Pulmonary artery endothelial cell (primary cell): ENCODE measurements at places on chromosomes 4 and X. TPM values are rescaled to one million over a fixed set of nuclear protein-coding genes. Genes with fewer than 3 reads are reported as not detected.

GRCh38 chr4:56666279-56666678, 14.8 kb downstream of the HOPX start:
- DNase-seq, result no peak

Gene TGIF2LX
- total RNA-seq, result not detected in 2 replicates

DNA sequence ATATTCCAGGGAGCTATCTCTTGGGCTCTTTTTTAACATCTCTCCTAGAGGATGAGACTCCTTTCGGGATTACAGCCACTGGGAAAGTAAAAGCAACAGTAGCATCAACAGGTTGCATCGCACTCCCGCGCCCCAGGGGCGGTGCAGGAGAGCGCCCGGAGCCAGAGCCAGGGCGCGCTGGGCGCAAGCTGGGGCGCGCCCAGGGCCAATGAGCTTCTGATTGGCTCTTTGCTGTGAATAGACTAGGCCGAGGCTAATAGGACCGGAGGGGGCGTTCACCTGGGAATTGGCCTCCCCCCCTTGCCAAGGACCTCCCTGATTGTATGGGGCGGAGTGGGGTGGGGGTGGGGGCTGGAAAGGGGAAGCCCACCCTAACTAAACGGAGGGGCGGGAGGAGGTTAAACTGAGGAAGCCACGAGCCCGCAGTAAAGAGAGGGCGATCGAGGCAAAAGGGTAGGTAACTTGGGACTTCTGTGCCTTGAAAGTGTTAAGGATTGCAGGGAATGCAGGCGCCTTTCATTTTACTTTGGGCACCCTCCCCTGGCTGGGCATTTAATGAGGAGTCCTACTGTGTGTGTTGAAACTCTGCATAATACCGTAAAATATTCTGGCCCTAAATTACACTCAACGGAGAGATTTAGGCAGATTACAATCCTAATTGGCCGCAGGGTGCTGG, 1.1 kb upstream of the ATOH1 start:
- no peak for DNase-seq

GRCh38 chr4:85029453-85029852, 63.0 kb upstream of the WDFY3 start:
- no peak for DNase-seq

GRCh38 chr4:22574880-22575279, 59.0 kb upstream of the ADGRA3 start:
- no peak for DNase-seq

GRCh38 chrX:145393702-145394235, 146.5 kb downstream of the SPANXN1 start:
- no peak for DNase-seq

DNA sequence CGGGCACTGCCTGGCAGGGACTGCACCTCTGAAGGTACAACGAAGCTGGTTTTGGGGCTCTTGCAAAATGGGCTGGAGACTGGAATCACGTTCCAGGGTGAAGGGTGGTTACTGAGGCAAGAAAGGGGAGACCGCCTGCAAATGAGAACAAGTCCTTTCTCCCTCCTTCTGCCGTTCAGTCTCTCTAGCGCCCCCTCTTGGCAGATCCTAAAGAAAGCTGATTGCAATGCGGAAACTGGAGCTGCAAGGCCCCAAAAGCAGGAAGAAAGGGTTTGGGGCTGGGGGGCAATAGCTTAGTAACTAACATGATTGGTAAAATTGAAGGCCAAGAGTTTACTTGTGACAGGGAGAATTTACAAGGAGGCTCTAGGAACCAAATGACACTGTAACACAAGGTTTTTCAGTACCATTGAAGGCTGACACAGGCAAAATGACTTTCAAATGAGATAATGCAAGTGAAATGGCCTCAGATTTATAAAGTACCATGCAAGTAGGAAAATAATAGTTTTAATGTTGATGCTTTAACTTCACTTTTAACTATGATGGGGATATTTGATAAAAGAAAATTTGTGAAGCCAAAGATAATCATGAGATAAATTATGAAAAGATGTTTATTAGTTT, 222.7 kb upstream of the HAND2 start:
- no peak for DNase-seq

DNA sequence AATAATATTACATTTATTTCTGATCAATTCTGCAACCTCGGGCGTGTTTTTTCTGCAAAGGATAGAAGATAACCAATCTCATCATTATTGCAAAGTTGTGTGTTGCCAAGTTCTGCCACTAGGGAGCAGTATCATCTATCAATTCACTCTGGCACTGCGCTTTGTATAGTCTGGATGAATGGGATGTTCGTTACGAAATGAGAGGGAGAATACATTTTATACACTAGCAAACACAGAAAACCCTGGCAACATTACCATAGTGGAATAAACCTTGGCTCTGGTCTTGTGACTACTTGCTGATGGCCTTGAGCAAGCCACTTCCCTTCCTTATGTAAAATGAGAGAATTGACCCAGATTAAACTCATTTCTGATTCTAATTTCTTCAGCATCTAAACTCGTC, 97.5 kb upstream of the ZNF518B start:
- DNase-seq, result no peak

DNA sequence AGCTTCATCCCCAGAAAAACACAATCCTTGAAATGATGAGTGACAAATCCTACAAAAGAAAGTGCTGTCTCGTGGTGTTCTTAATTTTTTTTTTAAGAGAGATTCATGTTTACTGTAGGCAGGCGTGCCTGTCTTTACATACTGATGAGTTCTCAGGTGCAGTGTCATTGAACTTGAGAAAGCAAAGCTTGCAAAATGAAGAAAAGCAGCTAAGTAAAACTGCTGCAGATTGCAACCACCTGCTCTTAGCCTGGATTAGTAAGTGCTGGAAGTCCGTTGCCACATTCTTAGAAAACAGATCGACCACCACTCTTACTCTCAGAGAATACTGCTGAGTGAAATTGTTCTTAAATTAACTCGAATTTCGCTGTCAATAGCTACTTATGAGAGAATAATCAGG, 854.6 kb downstream of the TRIML1 start:
- DNase-seq, result no peak
